ENCODE measurements at places on chromosomes 5 and 9.
A peak's percentile ranks its signal among the peaks of the same experiment; 100 is the strongest.

GRCh38 chr5:38809388-38810359 lies 36.1 kb upstream of the OSMR start:
- peak; percentile 73 for DNase-seq

DNA sequence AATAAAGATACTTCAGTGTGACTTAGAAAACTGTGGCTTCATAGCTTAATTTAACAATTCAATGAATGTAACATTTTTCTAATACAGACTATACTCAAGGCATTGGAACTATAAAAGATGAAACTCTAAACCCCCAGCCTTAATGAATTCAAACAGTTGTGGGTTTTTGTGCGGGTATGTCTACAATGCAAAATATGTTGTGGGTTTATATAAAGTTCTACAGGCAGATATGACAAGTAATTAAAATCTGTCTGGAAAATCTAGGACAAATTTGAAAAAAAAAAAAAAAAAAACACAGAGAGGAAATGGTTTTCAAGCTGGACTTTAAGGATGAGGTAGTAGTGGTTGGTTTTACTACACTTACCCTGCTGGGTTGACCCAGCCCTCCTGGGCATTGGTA lies 467.5 kb upstream of the TLE4 start:
- DNase-seq: no peak

DNA sequence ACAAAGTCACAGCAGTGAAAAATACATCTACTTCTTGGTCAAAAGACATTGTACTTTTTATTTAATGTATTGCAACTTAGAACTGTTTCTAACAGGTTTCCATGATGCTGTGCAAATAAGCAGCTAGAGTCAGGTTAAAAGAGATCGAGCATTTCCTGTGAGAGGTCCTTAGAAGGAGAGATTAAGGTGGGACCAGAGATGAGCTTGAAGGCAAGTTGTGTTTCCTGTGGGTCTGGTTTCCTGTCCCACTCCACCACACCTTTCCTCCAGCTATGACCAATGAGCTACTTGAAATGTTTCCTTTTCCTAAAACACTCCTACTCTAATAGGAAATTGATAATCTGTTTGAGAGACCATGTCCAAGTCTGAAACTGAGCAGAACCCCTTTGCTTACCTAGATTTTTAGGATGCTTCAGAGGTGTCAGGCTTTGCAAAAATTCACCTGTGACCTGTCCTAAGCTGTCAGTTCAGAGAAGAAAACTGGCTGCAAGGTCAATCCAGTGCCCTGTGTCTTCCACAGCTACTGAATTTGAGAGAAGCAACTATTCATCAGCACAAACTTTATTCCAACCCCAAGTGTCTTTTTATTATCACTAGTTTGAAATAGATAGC lies 13.1 kb upstream of the RLN1 start:
- no peak for DNase-seq

- DNase-seq: no peak
Measured at GRCh38 chr9:34732886-34733285, 22.9 kb upstream of the CCL21 start.

DNA sequence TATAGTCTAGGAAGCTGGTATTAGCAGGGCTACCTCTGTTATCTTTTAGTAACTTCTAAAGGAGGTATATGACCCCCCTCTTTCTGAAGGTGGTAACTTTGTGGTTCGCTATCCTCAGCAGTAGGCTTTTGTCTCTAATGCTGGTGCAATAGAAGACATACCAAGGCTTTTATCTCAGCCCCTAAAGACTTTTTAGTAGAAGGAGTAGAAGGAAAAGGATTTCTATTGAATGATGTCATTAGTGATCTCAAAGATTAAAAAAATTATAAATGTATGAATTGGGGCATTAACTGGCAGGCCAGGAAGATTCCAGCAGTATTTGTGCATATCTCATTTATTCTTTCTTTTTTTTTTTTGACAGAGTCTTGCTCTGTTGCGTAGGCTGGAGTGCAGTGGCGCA lies 78.2 kb downstream of the RAI14 start:
- DNase-seq: no peak

DNA sequence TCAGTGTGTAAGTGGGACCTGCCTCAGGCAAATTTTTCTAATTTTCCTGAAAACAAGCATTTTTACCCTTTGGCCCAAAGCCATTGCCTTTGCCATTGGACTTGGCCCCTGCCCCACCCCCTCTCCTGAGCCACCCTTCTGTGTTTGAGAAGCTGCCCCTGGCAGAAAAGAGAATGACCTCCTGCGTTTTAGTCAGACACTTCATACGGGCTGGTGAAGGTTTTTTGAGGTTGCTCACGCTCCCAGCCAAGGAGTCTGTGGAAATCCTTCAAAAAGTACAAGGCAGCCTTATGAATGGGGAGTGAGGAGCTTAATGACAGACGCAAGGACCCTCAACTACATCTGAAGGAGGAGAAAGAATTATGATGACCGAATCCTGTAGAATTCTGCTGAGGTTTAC lies 308.9 kb downstream of the SLIT3 start:
- no peak for DNase-seq

GRCh38 chr5:90866915-90867731 lies 308.5 kb downstream of the ADGRV1 start:
- no peak for DNase-seq

- DNase-seq: no peak
Measured at GRCh38 chr5:103467831-103468230, 94.8 kb downstream of the NUDT12 start.

DNA sequence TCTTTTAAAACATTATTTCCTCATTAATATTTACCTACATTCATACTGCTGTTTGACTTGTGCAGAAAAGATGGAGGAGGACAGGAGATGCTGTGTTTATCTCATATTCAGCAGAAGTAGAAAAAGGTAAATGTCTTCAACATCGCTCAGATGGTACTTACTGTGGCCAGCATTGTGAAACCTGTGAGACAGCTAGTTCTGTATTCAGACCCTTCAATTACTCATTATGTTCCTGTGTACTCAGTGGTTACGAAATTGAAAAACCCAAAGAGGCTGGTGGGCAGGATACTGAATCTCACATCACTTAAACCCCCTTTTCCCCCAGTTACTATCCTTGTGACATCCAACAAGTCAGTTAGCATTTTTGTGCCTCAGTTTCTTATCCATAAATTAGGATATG lies 216.0 kb downstream of the KDM4C start:
- no peak for DNase-seq

DNA sequence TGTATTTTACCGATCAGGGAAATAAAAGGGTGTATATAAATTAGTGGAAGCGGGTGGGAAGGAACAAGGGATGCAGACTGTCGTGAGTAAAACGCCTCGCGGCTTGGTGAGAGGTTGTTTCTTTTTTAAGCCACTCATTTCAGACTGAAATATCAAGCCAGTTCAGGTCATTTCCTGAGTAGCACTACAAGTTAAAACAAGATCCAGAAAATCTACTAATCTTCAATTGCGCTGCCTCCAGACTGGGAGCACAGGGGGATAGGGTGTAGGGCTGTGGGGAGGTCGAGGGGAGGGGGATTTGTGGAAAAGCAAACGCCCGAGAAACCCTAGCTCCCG lies 140.8 kb downstream of the TSSK1B start:
- DNase-seq: no peak

DNA sequence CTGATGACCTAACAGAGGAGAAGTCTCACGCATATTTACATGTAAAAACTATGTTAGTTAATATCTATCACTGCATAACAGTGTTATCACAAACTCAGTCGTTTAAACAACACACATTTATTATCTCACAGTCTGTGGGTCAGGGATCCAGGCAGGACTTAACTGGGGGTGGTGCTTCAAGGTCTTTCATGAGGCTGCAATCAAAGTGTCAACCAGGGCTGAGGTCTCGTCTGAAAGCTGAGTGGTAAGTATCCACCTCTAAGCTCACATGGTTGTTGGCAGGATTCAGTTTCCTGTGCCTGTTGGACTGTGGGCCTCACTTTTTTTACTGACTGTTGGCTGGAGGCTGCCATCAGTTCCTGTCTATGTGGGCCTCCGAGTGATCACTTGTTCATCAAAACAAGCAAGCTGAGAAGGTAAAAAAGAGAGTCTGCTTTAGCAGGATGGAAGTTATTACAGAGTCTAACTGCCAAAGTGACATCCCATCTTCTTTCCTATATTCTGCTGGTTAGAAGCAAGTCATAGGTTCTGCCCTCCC lies 188.6 kb downstream of the CARTPT start:
- DNase-seq: no peak

DNA sequence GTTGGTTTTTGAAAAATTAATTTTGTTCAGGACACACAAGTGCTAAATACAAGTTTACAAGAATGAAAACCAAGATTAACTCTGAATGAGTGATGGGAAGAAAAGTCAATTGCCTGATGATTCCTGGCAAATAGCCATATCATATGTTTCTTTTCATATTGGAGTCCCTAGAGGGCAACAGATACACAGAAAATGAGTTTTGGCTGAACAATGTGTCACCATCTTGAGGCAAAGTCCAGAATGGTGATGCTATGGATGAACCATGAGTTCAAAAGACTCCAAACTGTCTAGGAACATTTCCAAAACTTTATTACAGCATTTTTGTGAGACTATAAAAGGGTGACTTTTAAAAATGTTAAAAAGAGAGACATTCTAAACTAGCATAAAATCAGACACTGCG lies 382.9 kb downstream of the TMEM161B start:
- no peak for DNase-seq

DNA sequence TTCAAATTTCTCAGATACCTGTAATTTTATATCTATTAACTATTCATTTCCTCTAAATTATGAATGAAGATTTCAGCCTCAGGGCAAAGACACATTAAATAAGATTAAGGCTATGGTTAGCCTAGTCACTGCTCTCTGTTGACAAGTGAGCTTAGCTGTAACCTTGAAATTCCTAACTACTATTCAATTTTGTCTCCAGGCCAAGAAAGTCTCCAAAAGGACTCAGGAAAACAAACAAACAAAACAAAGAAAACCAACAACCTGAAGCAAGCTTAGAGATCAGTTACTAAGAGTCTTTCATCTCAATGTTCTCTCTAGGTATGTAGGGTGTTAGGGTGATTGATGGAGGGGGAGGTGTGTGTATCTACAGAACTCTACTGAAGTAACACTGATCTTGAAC lies 9.6 kb upstream of the CTNNAL1 start:
- no peak for DNase-seq

GRCh38 chr5:68318955-68319705 lies 103.6 kb downstream of the PIK3R1 start:
- DNase-seq: no peak

GRCh38 chr9:118263949-118264348 lies 559.7 kb downstream of the TLR4 start:
- DNase-seq: no peak

GRCh38 chr9:106886111-106887046 lies 23.4 kb downstream of the ZNF462 start:
- no peak for DNase-seq

All from activated CD8-positive, alpha-beta memory T cell treated with anti-CD3 and anti-CD28 coated beads, Interleukin-2, amount 50 U/mL, for 48 hours (primary cell).